ENCODE measurements at places on chromosomes 6 and 20.

GRCh38 chr6:112683926-112684325 is 336.8 kb downstream of the RFPL4B start:
- DNase-seq = no peak

- DNase-seq = no peak
Measured at GRCh38 chr6:151524059-151524458, 30.2 kb downstream of the CCDC170 start.

- DNase-seq = no peak
Measured at GRCh38 chr6:35018182-35018519, 123.0 kb downstream of the TCP11 start.

DNA sequence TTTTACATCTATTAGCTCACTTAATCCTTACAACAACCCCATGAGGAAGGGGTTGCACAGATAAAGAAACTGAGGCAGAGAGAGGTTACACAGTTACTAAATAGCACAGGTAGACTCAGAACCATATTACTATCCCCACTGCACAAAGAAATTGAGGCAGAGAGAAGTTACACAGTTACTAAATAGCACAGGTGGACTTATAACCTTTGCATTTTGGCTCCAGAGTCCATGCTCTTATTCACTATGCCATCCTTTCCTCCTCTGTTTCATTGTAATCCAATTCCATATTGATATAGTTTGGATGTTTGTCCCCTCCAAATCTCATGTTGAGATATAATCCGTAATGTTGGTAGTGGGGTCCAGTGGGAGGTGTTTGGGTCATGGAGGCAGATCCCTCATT is 3.5 kb downstream of the TDP2 start:
- no peak for DNase-seq

- no peak for DNase-seq
Measured at GRCh38 chr6:145428706-145429105, 306.6 kb downstream of the EPM2A start.

- DNase-seq = no peak
Measured at GRCh38 chr20:57061051-57061900, 205.2 kb downstream of the BMP7 start.

DNA sequence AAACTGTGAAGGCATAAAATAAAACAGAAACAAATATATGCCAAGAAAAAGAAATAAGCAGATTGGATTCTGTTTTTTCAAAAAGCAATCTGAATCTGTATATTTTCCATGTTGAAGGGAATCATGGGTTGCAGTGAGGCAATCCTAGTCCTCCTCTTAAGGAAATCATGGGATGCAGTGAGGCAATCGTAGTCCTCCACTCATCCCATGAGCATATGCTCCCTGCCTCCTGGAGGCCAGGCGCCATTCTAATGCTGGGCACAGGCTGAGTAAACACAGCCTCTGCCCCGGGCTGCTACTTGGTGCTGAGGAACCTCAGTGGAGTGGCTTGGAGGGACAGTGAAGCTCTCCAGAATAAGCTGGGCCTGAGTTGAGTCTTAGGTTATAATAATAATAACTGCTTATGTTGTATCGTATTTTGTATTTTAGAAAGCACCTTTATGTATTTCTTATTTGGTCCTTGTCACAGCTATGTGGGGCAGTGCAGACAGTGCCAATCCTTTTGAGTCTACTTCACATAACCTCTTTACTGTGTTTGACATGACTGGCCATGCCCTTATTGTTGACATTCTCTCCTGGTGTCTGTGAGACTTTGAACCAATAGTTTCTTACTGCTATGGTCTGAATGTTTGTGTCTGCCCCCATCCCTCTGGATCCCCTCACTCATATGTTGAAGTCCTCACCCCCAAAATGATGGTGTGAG is 56.6 kb upstream of the CITED2 start:
- no peak for DNase-seq

GRCh38 chr6:19369785-19370184 is 467.4 kb upstream of the ID4 start:
- no peak for DNase-seq

GRCh38 chr20:25579081-25579770 is 6.1 kb downstream of the NINL start:
- DNase-seq = no peak

- DNase-seq = no peak
Measured at GRCh38 chr20:9578594-9578993, 64.2 kb downstream of the LAMP5 start.

GRCh38 chr20:42083280-42083679 is 465.1 kb upstream of the CHD6 start:
- DNase-seq = no peak

- DNase-seq = no peak
Measured at GRCh38 chr6:120938164-120938875, 396.0 kb downstream of the TBC1D32 start.

- no peak for DNase-seq
Measured at GRCh38 chr6:21438986-21439352, 154.6 kb upstream of the SOX4 start.

DNA sequence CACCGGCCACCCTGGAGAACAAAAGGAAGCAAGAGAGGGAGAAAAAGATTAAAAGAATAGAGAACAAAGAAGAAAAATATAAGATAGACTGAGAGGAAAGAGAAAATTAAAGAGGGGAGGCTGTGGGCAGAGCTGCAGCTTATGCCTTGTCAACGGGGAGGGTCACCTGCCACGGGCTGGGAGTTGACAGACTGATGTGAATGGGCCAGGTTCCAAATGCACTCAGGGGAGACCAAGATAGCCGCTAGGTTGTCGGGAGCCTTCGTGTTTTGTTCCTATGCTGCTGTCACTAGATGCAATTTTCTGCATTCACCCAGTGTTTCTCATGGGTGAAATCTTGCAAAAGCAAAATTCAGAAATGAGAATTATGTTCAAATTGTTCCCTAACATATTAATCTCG is 119.6 kb upstream of the MTHFD1L start:
- no peak for DNase-seq

GRCh38 chr6:149012040-149012545 is 265.3 kb downstream of the UST start:
- no peak for DNase-seq

DNA sequence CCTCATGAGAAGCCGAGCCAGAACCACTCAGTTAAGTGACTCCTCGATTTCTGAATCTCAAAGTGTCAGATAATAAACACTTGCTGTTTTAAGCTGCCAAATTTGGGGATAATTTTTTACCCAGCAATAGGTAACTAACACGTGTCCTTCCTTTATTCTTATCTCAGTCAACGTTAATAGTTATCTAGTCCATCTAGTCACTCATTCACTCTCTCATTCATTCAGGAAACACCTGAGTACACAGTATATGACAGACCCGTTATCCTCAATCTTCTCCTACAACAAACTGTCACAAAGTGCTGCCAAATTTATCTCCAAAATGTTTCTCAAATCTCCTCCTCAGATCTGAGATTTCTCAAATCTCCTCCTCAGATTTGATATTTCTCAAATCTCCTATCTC is 13.1 kb downstream of the FAM184A start:
- DNase-seq = no peak

GRCh38 chr6:90870561-90870960 is 283.7 kb upstream of the MAP3K7 start:
- no peak for DNase-seq

- no peak for DNase-seq
Measured at GRCh38 chr20:57908226-57908625, 198.4 kb upstream of the PMEPA1 start.

DNA sequence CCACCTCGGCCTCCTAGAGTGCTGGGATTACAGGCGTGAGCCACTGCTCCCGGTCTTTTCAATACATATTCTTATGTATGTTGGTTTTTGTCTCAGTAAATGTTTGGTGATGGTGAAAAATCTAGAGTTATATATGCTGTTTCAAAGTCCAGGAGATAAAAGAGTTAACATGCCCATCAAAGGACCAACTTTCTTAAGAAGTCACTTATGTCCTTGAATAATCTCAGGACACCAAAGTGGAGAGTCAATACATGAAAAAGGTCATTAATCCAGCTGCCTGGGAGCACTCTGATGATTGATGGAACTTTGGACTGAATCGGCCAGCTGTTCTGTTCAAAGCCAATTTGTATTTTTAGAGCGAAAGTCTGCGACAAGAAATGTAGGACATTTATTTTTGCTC is 59.8 kb upstream of the HDAC2 start:
- no peak for DNase-seq

- no peak for DNase-seq
Measured at GRCh38 chr20:7022597-7022996, 255.1 kb downstream of the BMP2 start.

Data from activated naive CD4-positive, alpha-beta T cell treated with anti-CD3 and anti-CD28 coated beads, Interleukin-2, amount 50 U/mL, for 72 hours (primary cell).